Dorsolateral prefrontal cortex (tissue), 122 donors: ENCODE measurements at places on chromosomes 5 and 9. TPM values are rescaled to one million over a fixed set of nuclear protein-coding genes. Genes with fewer than 3 reads are reported as not detected.

Gene DMRT2
- total RNA-seq = 2.9 TPM

Gene FBXL7
- 17.6 TPM for total RNA-seq

Gene SLCO4C1
- total RNA-seq = 1.9 TPM

Gene NRG2
- total RNA-seq = 14.0 TPM

Gene PRRX2
- 0.60 TPM for total RNA-seq

Gene LMX1B
- total RNA-seq = not detected

Gene F12
- total RNA-seq = 6.1 TPM

Gene AMACR
- total RNA-seq = 7.0 TPM

Gene ROPN1L
- 3.0 TPM for total RNA-seq

Gene PFN3
- total RNA-seq = not detected

Gene IL9
- total RNA-seq = not detected

Gene FOXD4L3
- total RNA-seq = not detected

Gene TXNDC8
- total RNA-seq = not detected

Gene PIP5K1B
- 23.1 TPM for total RNA-seq

Gene TOR4A
- 1.1 TPM for total RNA-seq

Gene ASPN
- total RNA-seq = 0.39 TPM

Gene TRMT10B
- 8.4 TPM for total RNA-seq

Gene MYO10
- 89.2 TPM for total RNA-seq

Gene MIGA2
- 61.4 TPM for total RNA-seq

Gene TERT
- total RNA-seq = not detected

Gene LCN2
- not detected for total RNA-seq

Gene CCNI2
- 0.97 TPM for total RNA-seq

Gene PRRT1B
- not detected for total RNA-seq

Gene AQP7
- 3.0 TPM for total RNA-seq

Gene GRIN1
- total RNA-seq = 350 TPM

Gene SPATA31A5
- 0.26 TPM for total RNA-seq

Gene GPR150
- total RNA-seq = 6.9 TPM

Gene NTRK2
- 550 TPM for total RNA-seq
